Stimulated activated CD8-positive, alpha-beta memory T cell treated with anti-CD3 and anti-CD28 coated beads, Interleukin-2, amount 100 ng/mL, for 1 hour (primary cell): ENCODE measurements at places on chromosomes 5 and 9.

- DNase-seq, result no peak
Observed at GRCh38 chr9:13268469-13268868, 11.0 kb downstream of the MPDZ start.

DNA sequence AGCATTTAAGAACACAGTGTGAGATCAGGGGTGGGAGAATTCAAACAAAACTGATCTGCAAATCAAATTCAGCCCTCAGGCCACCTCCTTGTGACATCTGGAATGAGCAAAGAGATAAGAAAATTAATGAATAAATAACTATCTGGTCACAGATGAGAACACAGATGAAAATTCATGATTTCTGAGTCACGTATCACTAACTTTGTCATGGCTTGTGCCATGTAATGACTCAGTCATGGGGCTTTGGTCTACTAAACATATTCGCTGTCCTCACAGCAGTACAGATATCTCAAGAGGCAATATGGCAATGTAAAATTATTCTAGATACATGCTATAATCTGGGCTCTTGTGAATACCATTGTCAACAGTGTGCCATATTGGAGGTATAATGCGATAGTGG, 274.4 kb downstream of the MAN2A1 start:
- DNase-seq, result no peak

DNA sequence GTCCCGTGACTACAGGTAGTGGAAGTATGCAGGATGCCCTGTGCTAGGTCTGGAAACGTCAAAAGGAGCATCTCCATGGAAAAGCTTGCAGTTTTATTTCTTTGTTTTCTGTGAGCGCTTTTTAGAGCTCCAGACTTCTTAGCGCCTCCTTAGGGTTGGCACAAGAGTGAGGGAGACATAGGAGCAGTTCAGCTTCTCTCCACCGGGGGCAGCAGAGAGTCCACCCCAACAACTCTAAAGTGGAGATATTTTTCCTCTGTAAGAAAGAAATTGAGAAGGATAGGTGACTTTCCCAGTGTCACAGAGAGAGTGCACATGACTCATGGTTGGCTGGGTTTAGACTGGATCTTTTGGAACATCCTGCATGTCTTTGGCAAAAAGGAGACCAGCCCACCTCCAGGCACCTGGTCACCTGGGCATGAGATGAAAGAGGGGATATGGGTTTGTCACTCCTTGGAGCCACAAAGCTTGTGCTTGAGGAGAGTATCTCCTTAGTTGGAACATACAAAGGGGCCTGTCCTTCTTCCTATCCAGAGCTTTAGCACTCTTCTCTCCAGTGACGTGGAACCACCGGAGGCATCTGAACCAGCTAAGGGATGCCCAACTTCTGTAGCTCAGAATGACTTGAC, 637.7 kb downstream of the SEMA5A start:
- no peak for DNase-seq

- DNase-seq, result no peak
Observed at GRCh38 chr9:127142291-127142690, 19.9 kb upstream of the ANGPTL2 start.

GRCh38 chr9:21119093-21119770, 22.4 kb downstream of the IFNW1 start:
- DNase-seq, result no peak

DNA sequence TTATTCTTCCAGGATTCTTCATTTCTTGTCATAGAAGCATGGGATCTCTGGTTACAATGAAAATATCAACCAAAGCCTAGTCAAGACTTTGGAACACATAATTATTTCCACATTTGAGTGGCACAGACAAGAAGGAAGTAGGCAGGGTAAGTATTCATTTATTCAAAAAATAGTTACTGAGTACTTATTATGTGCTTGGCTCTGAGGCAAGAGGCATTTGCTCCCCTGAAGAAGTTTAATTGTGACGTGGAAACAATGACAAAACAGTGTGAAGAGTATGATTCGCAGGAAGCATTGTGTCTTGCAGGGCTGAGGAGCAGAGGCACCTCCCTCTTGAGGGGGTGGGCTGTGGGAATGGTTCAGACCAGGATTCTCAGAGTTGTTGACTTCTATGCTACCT, 45.0 kb upstream of the TNFSF15 start:
- DNase-seq, result no peak

GRCh38 chr5:179486596-179487051, 63.7 kb upstream of the RUFY1 start:
- DNase-seq, result no peak

DNA sequence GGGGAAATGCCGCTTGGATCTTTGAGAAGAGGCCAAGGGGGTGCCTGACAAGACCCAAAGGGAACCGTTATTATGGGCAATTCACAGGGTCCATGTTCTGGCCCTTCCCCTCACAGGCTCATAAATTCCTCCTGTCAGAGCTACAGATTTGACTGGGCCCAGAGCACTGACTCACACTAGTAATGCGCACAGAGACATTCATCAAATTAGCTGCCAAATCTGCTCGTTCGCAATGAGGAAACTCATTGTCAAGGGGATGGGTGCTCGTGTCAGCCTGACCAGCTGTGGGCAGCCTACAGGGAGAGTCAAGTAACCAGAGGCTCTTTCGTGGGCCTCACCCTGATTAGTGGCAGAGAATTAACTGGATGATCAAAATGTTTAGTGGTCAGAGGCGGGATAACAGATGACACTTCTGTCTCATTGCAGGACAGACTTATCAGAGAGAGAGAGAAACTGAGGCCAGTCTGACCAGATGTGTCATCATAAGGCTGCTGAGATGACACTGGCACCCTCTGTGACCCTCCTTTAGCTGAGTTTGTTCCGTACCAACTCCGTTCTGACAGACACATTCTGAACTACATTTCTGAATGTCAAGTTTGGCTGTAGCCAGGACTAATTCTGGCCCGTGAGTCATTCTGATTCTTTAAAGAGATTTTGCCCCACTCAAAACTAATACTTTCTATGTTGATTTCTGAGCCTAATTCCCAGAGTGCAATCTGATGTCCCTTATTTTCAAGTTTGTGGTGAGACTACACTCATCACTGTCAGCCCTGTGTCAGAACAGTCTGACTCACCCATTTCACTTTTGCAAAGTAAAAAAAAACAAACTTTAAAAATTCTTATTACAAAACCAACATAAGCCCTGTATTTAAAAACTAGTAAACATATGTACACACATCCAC, 377.1 kb downstream of the ACTL7B start:
- no peak for DNase-seq

DNA sequence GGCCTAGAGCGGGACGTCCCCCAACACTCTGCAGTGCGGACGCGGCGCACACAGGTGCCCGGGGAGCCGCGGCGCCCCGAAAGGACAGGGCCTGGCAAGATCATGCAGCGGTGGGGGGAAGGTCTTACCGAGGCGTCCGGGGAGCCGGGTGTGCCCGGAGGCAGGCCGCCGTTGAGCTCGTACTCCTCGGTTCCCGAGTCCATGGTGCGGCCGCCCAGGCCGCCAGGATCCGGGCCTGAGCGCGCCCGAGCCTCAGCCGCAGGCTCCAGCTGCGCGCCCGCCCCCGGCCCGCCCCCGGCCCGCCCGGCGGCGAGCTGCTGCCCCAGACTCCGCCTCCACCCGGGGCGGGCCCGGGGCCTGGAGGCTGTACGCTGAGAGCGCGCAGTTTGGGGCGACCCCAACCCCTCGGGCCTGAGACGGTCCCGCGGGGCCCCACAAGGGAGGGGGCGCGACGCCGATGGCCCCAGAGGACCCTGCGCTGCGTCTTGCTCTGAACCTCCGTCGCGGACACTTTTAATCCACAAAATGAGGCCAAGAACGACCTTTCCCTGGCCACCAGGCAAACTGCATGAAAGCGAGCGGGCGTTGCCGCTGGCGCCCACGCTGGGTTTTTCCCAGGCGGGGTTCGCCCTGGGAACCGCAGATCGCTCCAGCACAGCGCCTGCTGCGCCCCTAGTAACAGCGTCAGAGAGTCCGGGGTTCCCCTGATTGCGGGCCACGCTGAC, at the start of gene NINJ1:
TSS of gene NINJ1 (minus strand) at position 237 of the 725 bp plus-strand sequence. CDS start at position 203, 34 bp downstream.
- DNase-seq, result peak; percentile 60

DNA sequence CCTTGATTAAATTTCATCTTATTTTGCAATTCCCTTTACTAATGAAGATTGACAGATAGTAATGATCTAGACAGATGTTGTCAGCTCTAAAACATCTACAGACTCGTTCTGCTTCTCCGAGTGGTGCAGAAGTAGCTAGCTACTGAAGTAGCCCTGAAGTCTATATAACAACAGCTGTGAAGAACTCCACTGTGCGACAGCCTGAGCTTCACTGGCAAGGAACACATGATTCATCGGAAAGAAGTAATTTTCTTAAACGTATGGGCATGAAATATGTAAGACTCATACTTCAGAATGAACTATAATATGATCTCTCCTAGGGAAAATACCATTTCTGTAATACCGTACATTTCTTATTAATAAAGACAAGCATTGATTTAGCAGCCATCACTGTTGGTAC, 96.2 kb downstream of the TRPM3 start:
- DNase-seq, result no peak
